ENCODE measurements at places on chromosomes 4 and X.
A peak's percentile ranks its signal among the peaks of the same experiment; 100 is the strongest.

GRCh38 chrX:123432361-123433150 is 248.5 kb downstream of the GRIA3 start:
- no peak for DNase-seq

DNA sequence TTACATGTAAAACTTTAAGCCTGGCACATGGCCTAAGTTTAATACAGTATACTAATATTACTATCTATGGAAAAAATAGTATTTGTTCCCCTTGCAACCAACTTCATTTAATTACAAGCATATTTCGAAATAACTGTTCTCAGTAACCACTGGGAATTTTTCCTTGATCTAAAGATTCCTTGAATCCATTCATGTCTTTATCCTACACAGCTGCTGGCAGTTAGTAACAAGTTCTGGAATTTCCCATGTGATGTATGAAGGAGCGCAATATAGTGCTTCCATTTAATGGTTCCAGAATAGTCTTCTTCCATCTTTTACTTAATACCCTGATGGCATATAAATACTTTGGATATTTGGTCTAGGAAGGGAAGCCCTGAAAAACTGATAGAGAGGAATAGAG is 136.5 kb downstream of the AASDH start:
- no peak for DNase-seq

DNA sequence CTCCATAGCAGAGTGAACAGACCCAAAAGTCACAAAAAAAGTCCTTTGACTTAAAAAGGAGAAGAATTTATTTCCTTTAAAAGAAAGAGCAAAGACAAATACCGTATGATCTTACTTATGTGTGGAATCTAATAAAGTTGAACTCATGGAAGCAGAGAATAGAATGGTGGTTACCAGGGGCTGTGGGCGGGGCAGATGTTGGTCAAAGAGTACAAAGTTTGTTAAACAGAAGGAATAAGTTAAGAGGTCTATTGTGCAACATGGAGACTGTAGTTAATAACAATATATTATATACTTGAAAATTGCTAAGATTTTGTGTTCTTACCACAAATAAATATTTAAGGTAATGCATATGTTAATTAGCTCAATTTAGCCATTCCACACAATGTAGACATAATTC is 173.3 kb upstream of the S100G start:
- DNase-seq: no peak

DNA sequence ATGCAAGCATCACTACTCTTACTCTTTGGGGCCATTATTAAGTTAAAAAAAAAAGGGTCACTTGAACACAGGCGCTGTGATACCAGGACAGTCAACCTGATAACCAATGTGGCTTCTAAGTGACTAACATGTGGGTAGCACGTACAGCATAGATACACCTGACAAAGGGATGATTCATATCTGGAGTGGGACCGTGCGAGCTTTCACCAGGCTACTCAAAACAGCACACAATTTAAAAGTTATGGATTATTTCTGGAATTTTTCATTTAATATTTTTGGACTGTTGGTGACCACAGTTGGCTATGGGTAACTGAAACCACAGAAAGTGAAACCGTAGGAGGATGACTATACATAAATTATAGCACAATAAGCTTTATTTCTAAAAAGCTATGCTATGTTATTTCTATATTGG is 113.8 kb upstream of the STIM2 start:
- DNase-seq: no peak

DNA sequence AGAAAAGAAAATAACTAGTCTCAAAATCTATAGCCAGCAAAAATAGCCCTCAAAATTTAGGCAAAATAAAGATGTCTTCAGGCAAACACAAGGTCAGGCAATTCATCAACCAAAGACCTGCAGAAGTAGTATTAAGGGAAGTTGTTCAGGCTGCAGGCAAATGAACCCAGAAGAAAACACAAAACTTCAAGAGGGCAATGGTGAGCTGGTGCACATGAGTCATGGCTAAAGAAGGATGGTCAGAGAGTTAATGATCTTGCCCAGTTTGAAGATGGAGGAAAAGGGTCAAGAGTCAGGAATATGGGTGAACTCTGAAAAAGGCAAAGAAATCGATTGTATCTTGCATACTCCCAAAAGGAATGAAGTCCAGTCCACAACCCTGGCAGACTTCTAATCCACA is 83.1 kb upstream of the FAT4 start:
- DNase-seq: no peak

DNA sequence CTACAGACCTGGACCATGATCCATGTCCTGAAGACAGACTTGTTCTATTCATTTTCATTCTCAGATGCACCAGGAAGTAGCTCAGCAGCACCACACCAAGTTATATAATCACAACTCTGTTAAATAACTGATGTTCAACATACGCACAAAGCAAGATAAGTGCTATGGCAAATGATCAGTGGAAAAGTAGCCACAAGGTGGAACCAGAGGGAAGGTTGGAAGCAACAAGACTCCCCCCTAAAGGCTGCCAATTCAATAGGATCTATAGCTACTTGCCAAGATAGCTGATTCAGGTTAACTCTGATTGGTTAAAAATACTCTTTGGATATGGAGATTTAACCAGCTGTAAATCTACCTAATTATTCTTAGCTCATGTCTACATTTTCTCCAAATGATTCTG is 23.7 kb upstream of the FAM47B start:
- no peak for DNase-seq

GRCh38 chr4:20254511-20255250 is 3.0 kb downstream of the SLIT2 start:
- DNase-seq: no peak

DNA sequence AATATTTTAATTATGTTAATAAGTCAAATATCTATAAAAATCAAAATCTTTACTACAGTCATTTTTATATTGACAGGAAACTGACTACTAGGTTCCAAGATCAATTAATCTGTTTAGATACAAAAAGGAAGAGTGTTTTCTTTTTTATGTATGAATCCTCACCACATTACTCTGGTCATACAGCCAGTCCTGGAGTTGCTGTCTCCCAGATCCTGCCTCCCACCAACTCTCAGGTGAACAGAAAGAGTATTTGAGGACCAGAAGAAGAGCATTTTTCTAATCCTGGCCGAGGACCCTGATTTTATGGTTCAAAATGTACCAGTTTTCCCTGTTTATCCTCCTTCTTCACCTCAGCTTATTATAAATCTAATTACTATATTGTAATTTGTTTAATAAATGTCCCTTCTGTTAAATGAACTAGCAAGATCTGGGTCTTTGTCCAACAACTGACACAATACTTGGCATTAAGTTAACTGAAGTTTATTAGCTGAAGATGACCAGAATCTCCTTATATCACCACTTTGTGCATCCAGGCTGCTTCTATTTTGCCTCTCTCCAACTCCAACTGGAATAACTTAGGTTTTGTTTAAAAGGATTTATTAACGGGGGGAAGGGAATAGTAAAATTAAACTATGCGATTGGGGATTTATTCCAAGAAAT is 224.4 kb upstream of the PCDH7 start:
- no peak for DNase-seq

GRCh38 chrX:40368611-40369061 is 212.1 kb upstream of the ATP6AP2 start:
- no peak for DNase-seq

GRCh38 chr4:152594978-152595925 is 59.4 kb upstream of the FBXW7 start:
- DNase-seq: no peak

GRCh38 chr4:106624671-106625070 is 256.1 kb upstream of the GIMD1 start:
- no peak for DNase-seq

GRCh38 chr4:80295826-80296225 is 29.4 kb downstream of the FGF5 start:
- no peak for DNase-seq

DNA sequence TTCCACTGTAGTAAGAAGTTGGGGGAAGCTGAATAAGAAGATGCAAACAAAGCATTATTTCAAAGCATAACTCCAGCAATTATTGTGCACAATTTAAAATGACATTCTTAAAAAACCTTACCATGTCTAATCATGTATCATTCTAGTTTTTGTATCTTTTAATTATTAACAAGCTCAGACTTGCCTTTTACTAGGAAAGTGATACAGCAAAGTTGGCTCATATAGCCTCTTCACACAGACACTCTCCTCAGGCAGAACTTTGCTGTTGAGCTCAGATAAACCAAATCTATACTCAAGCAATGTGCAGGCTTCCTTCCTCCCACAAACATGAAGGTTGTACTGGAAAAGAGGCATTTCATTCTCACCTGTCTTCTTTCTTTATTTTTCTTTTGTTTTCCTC is 358.7 kb upstream of the EMCN start:
- no peak for DNase-seq

- DNase-seq: no peak
Measured at GRCh38 chrX:9609499-9609898, 144.6 kb downstream of the TBL1X start.

DNA sequence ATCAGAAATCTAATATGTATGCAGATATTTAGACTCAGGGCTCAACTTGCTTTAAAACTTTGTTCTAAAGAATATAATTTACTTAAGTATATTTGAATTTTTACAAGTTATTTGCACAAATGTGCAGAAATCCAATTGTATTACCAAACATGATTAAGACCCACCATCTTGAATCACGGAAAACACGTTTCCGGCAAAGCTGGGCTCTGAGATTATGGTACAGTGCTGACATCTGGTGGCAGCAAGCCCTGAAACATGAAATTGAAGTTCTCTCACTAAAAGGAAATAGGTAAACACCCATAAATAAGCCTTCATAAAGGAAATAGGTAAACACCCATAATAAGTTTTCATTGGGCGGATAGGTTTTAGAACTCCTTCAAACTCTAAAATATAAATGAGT is 98.3 kb upstream of the MAOA start:
- DNase-seq: peak; percentile 59

DNA sequence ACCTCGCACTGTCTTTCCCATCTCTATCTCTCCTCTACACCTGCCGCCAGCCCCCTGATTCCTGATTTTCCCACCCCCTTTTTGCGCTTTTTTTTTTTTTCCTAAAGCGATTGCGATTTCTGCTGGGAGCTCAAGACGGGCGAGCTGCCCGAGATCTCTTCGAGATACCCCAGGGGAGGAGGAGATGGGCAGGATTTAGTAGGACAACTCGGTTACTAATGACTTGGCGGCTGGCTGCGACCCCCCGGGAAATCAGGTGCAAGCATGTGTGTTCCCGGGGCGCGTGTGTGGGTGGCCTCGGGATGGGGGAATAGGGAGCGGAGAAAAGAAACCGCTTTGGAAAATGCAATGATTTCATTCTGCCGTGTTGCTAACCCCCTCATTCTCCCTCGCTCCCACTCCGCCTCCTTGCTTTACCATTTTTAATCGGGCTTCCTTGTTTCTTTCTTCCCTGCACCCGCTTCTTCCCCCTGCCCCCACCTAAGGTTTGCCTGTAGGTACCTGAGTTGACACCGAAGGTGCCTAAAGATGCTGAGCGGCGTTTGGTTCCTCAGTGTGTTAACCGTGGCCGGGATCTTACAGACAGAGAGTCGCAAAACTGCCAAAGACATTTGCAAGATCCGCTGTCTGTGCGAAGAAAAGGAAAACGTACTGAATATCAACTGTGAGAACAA is 4.4 kb downstream of the SLITRK2 start:
- no peak for DNase-seq

DNA sequence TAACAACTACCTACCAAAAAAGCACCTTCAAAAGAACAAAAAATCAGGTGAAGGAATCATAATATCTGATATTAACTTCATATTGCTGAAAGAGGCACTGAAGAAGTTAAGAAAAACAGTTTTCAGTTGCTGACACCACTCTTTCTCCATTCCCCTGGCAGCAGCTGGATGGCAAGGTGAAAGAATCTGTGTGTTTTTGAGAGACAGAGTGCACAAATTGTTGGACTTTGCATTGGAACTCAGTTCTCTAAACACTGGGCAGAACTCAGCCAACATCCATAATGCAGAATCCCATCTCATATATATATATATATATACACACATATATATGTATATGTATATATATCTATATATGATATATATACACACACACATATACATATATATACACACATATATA is 408.3 kb upstream of the MAGEC2 start:
- DNase-seq: no peak

DNA sequence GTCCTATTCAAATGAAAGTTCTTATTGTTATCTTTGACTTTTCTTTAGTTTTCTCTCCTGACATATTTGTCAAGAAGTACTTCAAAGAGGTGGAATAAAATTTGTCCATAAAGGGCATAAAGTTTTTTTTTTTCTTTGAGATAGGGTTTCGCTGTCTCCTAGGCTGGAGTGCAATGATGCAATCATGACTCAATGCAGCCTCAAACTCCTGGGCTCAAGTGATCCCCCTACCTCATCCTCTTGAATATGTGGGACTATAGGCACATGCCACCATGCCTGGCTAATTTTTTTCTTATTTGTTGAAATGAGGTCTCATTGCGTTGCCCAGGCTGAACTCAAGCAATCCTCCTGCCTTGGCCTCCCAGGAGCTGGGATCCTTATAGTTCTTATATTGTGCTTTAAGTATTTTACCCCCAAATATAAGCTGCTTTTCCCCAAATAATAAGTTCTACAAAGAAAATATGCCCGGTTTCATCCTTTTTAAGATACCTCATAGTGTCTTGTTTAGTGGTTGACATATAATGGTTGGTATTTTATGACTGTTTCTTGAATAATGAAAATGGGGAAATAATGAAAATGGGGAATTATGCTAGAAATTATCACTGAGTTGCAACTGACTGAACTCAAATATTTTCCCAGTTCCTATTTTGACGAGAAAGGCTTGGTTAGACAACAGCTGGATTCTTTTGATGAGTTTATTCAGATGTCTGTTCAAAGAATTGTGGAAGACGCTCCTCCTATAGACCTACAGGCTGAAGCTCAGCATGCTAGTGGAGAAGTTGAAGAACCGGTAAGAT is 11.6 kb downstream of the POLR2B start:
- no peak for DNase-seq

- no peak for DNase-seq
Measured at GRCh38 chrX:86078650-86079049, 31.3 kb upstream of the CHM start.

DNA sequence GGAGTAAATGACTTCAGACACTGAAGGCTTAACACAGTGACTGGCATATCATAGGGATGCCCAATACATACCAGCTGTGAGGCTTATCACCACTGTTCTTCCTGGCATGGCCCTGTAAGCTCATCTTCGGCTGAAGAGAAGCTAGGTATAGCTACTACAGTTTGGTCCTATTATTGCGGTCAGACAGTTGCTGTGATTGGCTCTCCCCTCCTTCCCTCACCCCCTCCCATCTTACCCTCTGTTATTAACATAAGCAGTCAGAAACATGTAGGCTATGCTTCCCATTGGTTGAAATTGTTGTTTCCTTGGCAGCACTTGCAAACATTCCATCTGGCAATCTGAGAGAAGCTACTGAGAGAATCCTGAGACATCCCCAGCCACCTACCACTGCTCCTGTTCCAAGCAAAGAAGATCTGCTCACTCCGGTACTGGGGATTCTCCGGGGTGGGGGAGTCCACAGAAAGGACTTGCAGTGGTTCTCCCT is at the start of gene AKAP14:
Gene AKAP14 (plus strand): TSS at position 51 of the 484 bp plus-strand sequence. CDS start 7,331 bp downstream, outside the sequence.
- DNase-seq: no peak
